EH (cell line): ENCODE measurements at places on chromosomes 6 and 20.
A peak's percentile ranks its signal among the peaks of the same experiment; 100 is the strongest.

GRCh38 chr6:40960742-40961430, 78.1 kb downstream of the UNC5CL start:
- no peak for DNase-seq

DNA sequence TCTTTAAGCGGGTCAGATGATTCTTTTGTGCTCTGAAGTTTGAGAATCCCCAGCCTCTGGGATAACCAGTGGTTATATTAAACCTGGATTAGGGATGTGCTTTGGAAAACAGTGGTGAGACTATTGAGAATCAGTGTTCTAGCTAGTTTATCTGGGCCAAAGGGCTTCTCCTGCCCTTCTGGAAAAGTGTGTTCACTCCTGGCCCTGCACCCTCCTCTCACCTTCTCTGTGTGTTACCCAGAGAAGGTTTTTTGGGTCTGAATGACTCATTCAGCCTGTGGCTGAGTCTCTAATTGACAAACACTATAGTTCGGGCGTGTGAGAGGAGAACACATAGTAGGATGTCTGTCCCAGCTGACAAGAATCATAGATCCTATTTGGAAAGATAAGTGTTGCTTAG, 66.7 kb downstream of the LRRC1 start:
- no peak for DNase-seq

GRCh38 chr6:24547243-24547642, 52.5 kb downstream of the ALDH5A1 start:
- peak; percentile 21 for DNase-seq

DNA sequence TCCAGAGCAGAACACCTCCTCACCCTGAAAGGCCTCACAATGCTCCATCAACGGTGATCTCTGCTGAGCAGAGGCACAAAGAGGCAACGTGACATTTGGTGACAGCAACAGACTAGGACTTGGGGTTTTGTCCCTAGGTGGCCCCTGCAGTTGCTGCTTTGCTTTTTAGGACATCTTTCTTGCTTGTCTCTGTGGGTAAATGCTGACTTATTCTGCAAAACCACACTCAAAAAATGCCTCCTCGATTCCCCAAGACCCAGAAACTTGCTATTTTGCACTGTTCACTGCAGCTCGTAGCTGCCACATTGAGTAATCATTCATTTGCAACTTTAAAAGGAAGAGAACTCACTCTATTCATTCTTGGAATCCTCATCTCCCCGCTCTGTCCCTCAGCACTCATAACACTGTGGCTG, 209.9 kb downstream of the LY86 start:
- no peak for DNase-seq

- DNase-seq, result peak; percentile 66
Observed at GRCh38 chr6:104705095-104705707, 154.5 kb downstream of the HACE1 start.

GRCh38 chr20:59123011-59123677, 40.5 kb upstream of the ZNF831 start:
- no peak for DNase-seq

DNA sequence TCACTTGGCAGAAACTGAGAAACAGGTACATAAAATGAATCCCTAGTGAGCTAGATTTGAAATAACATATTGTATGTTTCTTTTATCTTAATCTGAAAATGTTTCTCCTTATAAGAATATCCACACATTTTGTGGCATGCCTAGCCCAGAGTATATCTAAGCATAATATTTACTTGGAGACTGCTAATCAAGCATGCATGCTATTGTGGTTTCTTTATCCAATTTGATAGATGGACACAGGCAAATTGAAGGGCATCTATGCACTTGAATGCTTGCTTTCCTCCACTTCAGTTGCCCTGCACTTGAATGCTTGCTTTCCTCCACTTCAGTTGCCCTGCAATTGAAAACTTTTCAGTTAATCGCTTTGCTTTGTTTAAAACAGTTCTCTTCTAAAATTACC, 729.8 kb downstream of the TBC1D32 start:
- no peak for DNase-seq

- DNase-seq, result no peak
Observed at GRCh38 chr20:9467995-9468394, 46.4 kb upstream of the LAMP5 start.

- peak; percentile 56 for DNase-seq
Observed at GRCh38 chr20:47703748-47704147, 81.5 kb downstream of the SULF2 start.

DNA sequence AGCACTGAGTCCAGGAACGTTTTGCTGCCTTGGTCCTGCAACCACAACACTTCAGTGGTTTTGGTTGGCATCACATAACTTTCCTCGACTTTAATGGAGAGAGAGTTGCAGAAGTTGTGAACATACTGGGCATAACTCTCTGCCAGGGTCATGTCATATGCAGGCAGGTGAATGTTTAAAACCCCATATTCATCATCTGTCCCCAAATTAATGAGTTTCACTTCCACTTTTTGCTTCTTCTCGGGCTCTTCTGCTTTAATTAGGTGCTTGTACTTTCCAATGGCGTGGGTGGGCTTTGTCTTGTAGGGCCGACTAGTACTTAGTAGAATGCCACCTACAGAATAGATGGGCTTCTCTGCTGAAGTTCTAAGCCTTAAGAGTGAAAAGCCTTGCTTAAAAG, 45.2 kb upstream of the TFAP2A start:
- DNase-seq, result no peak

DNA sequence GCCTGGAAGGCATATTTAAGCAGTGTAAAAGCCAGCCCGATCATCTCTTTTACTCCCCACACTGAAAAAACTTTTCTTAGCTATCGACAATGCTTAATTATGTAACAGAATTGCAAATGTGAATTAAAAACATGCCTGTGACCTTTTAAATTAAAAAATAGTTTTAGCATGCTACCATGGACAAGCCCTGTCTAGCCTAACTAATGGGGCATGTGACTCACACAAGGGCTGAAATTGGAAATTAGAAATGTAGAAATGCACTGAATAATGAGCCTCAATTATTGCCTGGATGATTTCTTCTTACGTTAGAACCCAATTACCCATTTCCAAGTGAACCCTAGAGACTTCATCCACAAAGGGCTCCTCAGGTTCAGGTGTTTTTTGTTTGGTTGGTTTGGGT, 82.7 kb downstream of the SIM1 start:
- peak; percentile 48 for DNase-seq

DNA sequence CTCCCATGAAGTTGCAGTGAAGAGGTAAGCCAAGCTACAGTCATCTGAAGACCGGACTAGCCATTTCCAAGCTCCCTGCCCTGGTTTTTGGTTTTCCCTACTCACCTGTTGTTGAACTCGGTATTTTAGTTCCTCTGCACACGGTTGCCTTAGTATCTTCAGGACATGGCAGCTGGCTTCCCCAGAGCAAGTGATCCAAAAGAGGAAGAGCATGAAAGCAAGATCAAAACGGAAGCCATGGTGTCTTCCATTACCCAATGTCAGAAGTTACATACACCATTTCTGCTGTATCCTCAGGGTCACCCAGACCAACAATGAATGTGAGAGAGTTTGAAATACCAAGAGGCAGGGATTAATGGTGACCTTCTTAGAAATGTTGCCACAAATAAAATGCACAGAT, 276.6 kb upstream of the CNR1 start:
- DNase-seq, result no peak

DNA sequence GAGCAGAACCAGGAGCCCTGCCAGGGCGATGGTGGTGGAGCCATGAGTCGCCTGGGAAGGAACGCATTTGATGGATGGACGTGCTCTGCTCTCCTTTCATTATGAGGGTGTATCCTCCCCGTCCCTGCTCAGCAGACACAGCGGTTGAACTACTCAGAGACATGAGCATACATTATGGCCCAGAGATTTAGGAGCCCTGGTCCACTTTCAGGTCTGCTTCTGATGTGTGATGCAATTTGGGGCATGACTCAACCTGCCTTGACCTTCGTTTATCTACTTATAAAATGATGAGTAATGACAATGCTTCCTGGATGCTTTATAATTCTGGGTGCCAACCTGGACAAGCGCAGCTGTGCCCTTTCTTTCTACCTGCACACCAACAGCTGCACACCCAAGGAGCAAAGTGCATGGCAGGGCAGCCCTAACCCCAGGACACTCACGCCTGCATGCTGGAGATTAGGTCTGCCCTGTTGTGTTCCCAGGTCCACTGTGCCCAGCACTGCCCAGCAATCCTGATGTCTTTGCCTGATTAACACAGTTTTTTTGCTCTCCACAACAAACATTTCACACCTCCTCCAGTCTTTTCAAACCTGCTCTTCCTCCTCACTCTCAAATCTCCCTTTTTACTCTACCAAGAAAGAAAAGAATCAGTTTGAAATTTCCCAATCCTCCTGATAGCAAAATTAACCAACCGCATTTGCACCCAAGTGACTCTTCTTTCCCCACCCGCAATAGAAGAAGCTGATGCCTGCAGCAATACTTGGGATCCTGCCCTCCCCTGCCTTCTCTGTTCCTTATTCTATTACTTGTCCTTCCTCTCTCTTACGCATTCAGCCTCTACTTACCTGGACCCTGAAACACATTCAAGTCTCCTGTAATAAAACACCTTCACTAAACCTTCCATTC, 81.2 kb downstream of the EZR start:
- peak; percentile 57 for DNase-seq

GRCh38 chr6:167462514-167463312, 137.8 kb downstream of the TTLL2 start:
- DNase-seq, result no peak

DNA sequence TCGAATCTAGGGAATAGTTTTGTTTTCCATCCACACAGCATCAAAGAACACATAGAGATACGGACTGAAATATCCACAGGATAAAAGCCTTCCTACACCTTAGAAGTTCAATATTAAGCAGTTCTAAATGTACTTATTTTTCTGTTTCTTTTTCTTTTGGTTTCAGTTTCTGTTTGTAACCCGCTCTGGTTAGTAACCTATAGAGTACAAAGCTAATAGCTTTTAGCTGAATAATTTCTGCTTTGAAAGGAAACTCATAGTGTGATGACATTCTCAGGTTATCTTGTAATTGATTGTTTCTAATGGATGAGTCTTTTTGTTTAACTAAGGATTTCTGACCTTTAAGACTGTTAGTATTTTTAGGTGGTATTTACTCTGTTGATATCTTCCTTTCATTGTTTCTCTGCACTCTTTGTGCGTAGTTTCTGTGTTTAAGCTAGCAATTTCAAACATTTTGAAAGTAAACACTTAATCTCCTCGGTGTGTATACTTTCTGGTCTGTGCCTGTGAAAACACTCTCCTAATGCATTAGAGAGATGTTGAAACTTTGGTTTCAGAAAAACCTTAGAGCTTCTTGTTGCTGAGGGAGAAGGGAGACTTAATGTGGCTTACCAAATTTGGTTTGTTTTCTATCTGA, 385.5 kb downstream of the HDGFL1 start:
- peak; percentile 15 for DNase-seq

- no peak for DNase-seq
Observed at GRCh38 chr20:14556206-14556605, 218.8 kb upstream of the FLRT3 start.

- no peak for DNase-seq
Observed at GRCh38 chr6:43706788-43707187, 19.2 kb upstream of the MRPS18A start.

GRCh38 chr6:159174263-159174969, 5.2 kb downstream of the FNDC1 start:
- peak; percentile 78 for DNase-seq

GRCh38 chr6:112691289-112691688, 344.2 kb downstream of the RFPL4B start:
- peak; percentile 95 for DNase-seq

GRCh38 chr6:10722820-10723566, at the start of gene TMEM14C:
Gene TMEM14C, plus strand, starts transcription at chr6:10723070. Its CDS starts 1,544 bp downstream, at chr6:10724614.
- peak; percentile 99 for DNase-seq

DNA sequence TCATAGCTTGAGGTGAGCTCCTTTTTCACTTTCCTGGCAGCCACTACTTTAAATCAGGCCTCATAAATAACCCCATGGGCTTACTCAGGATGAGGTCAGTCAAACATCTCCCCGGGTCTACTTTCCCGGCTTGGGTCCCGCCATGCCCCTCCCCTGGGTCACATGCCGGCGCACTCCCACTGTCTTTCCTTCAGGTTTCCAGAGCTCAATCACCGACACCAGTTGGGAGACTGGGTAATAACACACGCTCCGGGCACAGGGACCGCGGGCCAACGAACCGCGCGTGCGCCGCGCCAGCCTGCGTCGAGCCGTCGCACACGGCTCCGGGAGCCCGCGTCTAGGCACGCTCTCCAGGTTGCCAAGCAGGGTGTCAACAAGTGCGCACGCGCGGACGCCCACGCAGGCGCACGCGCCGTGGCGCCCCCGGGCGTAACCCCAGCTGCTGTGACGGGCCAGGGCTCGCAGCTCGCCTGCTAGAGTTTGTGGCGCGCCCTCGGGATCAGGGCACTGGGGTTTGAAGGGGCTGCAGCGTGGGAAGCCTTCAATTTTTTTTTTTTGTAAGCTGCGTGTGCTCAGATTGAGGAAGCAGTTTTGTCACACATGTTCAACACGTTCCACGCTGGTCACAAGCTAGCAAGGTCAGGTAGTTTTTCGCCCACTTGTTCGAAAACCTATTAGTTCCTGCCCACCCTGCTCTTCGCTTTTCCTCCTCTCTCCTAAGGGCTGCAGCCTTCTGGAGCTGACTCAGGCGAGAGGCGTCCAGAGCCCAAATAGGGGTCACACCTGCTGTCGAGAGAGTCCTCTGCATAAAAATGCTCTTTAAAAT, 31.8 kb downstream of the TFAP2B start:
- no peak for DNase-seq

DNA sequence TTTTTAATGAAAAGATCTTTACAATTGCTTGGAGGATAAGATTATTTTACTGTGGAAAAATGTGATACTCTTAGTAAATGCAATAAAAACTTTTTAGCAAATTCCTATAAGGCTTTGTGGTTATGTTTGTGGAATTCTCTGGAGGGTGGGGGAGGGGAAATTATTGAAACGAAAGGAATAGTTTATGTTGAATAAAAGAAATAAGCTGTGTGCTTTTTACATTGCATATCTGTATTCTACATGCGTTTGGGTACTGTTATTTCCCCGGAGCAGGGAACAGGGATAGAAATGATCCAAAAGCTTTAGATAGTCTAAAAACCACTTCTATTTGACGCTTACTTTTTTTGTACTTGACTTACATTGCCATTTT, 143.8 kb downstream of the SLC16A10 start:
- DNase-seq, result peak; percentile 65

DNA sequence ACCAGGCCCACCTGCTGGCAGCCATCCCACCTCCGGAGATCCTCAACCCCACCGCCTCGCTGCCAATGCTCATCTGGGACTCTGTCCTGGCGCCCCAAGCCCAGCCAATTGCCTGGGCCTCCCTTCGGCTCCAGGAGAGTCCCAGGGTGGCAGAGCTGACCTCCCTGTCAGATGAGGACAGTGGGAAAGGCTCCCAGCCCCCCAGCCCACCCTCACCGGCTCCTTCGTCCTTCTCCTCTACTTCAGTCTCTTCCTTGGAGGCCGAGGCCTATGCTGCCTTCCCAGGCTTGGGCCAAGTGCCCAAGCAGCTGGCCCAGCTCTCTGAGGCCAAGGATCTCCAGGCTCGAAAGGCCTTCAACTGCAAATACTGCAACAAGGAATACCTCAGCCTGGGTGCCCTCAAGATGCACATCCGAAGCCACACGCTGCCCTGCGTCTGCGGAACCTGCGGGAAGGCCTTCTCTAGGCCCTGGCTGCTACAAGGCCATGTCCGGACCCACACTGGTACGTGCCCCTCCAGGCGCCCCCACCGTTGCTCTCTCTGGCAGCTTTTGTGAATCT, 1.1 kb downstream of the SNAI1 start:
- DNase-seq, result peak; percentile 57

GRCh38 chr20:56653211-56653610, 24.1 kb downstream of the TFAP2C start:
- peak; percentile 39 for DNase-seq
